ENCODE measurements at places on chromosomes 16 and 17.

- DNase-seq = no peak
Measured at GRCh38 chr17:27666831-27667560, 36.0 kb downstream of the LGALS9 start.

DNA sequence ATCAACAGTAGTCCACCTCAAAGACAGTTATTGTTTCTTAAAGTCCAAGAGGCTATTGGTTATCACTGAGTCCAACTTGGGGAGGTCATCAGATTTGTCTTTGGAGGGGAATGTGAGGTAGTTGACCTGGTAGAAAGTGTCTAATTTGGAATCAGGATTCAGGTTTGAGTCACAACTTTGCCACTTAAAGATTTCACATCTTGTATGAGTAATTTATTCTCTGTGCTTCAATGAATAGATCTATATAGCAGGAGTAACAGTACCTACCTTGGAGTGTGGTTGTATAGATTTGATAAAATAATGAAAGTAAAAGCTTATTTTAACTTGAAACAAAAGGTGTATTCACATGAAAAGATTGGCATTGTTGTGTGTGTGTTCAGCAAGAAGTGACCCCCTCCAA is 119.3 kb upstream of the TBX2 start:
- DNase-seq = no peak

GRCh38 chr16:56667581-56668571 is at the start of gene MT1G:
Gene MT1G, minus strand, starts transcription at chr16:56668065. Its CDS starts 72 bp downstream, at chr16:56667993.
- no peak for DNase-seq

DNA sequence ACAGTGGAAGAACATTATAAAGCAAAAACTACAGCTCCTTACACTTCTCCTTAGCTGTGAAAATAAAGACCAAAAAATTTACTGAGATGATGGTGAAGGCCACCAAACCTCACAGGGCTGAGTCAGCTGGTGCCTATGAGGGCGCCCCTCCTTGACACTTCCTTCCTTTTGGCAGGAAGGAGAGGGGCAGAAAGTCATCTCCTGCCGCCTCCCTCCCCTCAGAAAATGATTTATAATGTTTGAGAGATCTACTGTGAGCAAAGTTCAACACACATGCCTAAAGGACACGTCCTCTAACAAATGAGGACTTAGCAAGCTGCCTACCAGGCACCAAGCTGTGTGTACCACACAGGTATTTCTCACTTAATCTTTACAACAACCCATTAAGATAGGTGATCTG is 245.7 kb downstream of the PRKCA start:
- no peak for DNase-seq
